ENCODE measurements at places on chromosomes 7 and 10. TPM values are rescaled to one million over a fixed set of nuclear protein-coding genes. Genes with fewer than 3 reads are reported as not detected.

DNA sequence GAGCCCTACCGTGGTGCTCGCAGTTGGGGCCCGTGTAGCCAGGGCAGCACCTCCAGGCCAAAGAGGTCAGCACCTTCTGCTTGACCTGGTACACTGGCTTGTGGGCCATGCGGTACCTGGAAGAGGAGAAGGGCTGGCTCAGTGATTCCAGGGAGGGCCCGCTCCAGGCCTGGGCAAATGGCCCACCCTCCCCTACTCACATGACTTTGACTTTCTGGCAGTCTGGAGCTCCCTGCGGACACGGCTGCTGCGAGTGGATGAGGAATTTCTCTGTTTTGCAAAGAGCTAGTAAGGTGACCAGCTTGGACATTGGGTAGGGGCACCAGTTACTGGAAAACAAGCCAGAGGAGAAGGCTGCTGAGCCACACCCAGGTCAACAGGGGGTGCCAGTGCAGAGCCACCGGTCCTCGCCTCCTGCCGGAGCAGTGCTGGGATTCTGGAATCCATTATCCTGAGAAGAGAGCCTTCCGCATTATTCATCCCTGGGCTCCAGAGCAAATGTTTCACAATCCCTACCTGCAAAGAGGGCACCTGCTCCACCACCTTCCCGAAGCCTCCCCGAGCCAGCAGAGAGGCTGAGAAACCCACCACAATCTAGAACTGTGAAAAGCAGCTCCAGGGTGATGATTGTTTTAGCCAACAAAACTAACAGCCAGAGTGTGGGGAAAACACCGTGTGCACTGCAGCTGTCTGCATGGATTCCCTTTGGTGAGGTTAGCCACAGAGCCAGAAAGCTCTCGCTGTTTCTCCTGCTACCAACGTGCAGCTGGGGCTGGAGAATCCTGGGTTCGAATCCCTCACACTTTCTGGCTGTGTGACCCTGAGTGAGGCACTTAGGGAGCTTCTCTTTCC, 11.8 kb downstream of the MMRN2 start:
- no peak for DNase-seq

The AKR1C4 gene
- 0.15 TPM for total RNA-seq

The OPALIN gene
- total RNA-seq = not detected

The GCK gene
- total RNA-seq = 2.7 TPM

GRCh38 chr10:96758423-96758822, 38.1 kb upstream of the PIK3AP1 start:
- DNase-seq = no peak
